NCI-H1436 treated with DMSO at 0.1 percent for 48 hours (cell line): ENCODE measurements at places on chromosomes 7 and 10.

DNA sequence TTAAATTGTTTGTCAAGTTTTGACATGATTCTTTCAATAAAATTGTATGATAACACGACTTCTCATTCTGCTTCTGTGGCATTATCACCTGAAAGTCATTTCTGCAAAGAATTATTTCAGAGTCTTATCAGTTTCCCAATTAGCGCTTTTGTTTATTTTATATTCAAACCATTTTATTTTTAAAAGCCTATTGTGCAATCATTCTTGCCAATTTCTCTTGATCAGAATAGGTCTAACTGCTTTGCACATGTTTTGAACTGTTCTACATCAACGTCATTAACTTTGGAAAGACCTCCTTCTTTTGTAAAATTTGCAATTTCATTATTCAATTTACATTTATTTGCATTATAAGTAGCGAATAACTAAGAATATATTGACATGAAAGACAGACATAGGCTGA, 758.1 kb downstream of the CNTNAP2 start:
- no peak for DNase-seq

- no peak for DNase-seq
These were observed 424.3 kb downstream of the RPS24 start for GRCh38 chr10:78457804-78458482.

DNA sequence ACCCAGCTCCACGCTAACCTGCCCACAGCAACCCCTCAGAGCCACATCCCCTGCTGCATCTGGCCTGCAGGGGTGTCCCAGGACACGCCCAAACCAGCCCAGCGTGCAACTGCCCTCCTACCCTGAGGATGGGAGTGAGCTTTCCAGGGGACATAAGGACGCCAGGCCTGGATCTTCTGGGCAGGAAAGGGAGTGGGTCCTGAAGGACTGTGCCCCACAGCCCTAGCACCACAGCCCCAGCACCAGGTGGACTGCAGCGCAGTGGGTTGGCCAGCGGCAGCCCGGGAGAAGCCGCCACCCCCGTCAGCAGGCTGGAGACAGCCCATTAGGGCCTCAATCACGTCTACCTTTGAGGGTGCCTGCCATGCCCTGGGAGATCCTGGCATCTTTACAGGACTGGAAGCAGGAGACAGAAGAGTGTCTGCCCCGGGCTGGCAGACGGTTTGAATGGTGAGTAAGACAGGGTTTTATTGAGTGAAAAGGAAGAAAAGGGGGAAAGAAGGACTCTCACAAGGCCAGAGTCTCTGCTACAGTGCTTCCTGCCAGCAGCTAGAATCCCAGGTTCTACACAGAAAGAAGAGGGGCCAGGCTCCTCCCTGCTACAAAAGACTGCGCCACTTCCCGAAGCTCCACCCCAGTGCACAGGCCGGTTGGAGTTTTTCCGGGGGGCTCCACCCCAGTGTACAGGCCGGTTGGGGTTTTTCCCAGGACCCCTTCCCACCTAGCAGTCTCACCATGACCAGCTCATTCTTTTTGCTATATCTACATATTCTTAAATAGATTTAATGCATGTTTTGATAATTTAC, 69.8 kb upstream of the KCTD7 start:
- DNase-seq = no peak

GRCh38 chr7:46210467-46210866, 289.4 kb upstream of the IGFBP3 start:
- DNase-seq = no peak

- no peak for DNase-seq
These were observed 118.1 kb downstream of the MYOF start for GRCh38 chr10:93363891-93364648.

- DNase-seq = no peak
These were observed 23.0 kb downstream of the TOMM7 start for GRCh38 chr7:22799633-22800032.

DNA sequence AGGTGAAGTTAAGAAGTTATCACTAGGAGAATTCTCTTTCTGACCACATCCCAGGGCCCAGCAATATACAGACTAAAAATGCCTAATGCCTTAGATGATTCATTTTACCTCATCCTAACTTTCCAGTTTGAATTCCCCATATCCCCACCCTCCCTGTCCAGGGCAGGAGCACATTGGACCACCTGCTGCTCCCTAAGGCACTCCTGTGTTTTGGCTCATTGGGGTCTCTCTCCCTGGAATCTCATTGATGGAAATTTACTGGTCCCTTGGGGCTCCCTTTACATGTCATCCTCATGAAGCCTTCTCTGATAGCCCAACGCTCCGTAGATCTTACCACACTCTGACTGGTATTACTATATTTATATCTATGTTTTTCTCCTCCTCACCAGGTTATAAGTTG, 2.7 kb downstream of the IL2RA start:
- DNase-seq = no peak

- DNase-seq = no peak
These were observed 9.9 kb downstream of the INPP5A start for GRCh38 chr10:132547421-132547861.

GRCh38 chr10:32384171-32384570, 37.2 kb upstream of the EPC1 start:
- no peak for DNase-seq

GRCh38 chr10:124348801-124349200, 69.9 kb downstream of the OAT start:
- no peak for DNase-seq

DNA sequence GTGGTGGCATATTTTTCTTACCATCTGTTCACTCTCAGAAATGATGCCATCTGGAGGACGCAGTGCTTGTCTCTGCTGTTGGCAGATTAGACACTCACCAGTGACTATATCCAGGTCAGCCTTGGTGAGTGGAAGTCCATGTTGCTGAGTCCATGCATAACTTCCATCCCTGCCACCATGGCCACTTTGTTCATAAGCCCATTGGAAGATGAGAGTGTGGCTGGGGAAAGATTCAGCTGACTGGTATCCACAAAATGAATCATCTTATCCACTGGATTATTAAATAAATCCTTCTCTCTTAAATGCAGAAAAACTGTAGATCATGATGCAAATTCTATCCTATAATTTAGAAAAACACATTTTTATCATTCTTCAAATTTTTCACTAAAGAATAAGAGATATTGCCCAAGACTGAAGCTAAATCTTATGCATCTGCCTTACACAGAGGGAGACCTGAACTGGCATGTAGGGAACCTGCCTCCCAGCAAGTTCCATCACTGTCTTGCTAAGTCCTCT, 726.9 kb downstream of the TNS3 start:
- DNase-seq = no peak

DNA sequence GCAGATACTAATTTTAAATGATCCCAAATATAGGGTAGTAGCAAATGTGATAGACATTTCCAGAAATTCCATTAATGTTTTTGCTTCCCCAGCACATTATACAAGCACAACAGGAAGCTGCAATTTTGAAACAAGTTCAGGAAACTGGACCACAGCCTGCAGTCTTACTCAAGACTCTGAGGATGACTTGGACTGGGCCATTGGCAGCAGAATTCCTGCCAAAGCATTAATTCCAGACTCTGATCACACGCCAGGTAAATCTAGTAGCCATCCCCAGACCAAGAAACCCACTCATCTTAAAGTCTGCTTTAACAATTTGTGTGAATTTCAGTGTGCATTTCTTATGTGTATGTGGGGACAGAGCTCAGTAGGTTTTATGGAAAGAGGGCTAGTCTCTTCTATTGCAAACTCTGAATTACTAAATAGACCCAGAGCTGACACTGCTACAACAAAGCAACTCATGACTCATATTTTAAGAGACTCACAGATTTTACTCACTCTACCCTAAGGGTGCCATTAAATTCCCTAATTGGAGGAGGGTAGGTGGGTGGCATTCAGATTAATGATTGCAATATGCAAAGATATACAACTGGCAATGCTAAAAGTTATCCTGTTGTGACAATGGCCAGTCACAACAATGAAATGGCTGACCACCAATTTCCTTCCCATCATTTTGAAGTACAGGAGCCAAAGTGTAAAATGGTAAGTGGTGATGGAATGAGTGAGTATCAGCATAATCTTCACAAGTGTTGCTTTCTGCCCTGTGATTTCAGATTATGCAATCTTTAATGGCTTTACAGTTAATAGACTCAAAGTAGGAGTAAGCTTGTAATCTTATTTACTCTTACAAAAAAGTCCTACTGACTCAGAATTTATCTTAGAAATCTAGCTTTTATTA, 317.6 kb upstream of the PLXDC2 start:
- DNase-seq = no peak

- DNase-seq = no peak
These were observed 196.1 kb downstream of the MACC1 start for GRCh38 chr7:20021066-20021465.

GRCh38 chr10:33945051-33945450, 610.6 kb upstream of the NRP1 start:
- DNase-seq = no peak

GRCh38 chr10:128929131-128929530, 537.9 kb upstream of the MGMT start:
- no peak for DNase-seq

DNA sequence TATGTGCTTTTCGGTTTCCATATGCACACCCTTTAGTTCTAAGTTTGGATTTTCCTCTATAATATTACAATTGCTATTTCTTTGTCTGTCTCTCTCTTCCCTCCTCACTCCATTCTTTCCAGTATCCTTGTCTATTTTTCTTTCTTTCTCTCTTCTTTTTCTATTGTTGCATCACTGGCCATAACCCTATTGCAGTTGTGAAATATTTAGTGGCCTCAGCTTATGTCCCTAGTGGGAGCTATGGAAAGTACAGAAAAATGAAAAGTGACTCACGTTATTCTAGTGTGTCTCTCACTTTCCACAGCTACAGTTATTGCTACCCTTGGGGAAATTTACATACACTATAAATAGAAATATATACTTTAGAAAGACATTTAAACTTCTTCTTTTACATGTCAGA, 59.1 kb downstream of the CNTNAP2 start:
- DNase-seq = no peak

GRCh38 chr10:78307576-78307975, 273.9 kb downstream of the RPS24 start:
- no peak for DNase-seq

DNA sequence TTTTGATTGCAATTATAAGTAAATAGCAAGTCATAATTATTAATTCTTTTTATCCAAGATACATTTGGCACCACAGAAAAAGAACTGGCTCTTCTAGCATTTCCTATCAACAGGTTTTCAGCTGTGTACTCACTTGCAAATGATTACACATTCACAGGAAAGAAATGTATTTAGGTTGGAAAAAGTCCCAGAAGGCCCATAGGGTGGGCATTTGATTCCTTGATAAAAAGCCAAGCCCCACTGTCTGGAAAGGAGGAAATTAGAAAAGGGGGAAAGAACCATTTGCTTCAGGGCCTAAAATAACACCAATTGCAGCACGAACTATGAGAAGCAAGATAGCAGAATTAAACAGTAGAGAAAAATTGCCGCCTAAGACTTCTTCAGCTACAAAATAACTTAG, 80.8 kb upstream of the COL1A2 start:
- DNase-seq = no peak

DNA sequence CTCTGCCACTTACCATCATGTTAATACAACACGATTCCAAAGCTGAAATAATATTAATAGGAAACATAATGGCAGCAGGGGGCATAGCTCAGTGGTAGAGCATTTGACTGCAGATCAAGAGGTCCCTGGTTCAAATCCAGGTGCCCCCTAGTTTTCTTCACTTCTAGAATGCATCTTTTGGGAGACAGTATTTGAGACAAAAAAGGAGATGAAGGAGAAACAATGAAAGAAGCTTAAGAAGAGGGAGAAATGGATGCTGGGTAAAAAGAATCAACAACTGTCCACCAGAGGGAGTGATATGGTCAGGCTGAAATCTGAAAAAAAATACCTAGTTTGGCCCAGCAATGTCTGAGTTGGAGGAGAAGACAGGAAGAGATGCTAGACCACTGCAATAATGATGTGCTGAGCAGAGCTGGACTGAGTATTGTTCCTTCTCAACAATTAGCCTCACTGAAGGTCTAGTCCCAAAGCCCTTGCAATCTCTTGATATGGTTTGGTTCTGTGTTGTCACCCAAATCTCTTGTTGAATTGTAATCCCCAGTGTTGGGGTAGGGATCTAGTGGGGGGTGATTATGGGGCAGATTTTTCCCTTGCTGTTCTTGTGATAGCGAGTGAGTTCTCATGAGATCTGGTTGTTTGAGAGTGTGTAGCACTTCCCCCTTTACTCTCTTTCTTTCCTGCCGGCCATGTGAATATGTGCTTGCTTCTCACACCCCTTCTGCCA, 48.3 kb downstream of the ZNF783 start:
- no peak for DNase-seq

- DNase-seq = no peak
These were observed 252.4 kb downstream of the USP6NL start for GRCh38 chr10:11358923-11359575.

GRCh38 chr10:42960491-42960990, 116.3 kb upstream of the RET start:
- no peak for DNase-seq
